ENCODE measurements at places on chromosomes 7 and 10.

DNA sequence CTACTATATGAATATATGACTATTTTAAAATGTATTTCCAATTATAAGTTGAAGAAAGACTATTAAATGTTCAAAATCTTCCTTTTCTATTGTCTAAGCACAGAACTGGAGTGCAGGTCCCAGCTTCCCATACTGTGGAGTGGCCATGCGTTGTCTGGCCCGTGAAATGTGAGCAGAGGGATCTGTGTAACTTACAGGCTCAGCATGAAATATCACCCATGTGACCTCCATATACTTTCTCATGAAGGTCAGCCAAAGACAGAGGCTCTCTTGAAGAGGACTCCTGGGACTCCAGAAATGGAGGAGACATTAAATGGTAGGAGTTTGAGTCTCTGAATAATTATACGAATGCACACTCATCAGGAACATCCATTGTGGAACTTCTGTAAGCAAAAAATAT, 92.4 kb upstream of the CAV2 start:
- no peak for DNase-seq
- no peaks in the 10 kb centered on the region for H3K36me3 ChIP-seq
- H3K27me3 ChIP-seq: no peaks in the 10 kb centered on the region
- H3K4me3 ChIP-seq: no peak overlapping the region
- no peaks in the 10 kb centered on the region for H3K4me1 ChIP-seq
- H3K27ac ChIP-seq: no peak overlapping the region

DNA sequence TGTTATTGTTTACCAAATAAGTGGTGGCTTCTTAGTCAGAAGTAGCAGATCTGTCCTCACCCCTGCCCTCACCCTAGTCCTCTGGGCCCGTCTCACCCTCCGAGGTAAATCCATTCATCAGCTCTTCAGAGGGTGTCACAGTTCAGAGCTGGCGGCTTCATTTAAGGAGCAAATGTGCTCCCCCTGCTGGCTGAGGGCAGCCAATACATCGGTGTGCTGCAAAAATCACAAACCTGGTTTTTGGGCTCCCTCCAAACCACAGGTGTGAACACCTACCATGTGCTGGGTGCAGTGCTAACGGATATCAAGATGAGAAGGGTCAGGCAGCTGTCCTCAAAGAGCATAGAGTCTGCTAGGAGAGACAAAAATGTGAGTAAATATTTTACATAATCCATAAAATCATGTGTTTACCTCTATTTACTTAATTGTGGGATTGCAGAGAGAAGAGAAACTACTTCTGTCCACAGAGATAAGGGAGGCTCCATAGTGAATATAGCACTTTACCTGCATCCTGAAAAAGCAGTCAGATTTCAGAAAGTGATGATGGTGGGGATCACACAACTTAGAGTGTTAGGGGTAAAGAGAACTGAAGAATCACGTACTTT, 15.5 kb upstream of the CRTAC1 start:
- H3K27me3 ChIP-seq: no peaks in the 10 kb centered on the region
- H3K4me3 ChIP-seq: no peak overlapping the region
- H3K36me3 ChIP-seq: no peaks in the 10 kb centered on the region
- DNase-seq: peak; percentile 78
- no peaks in the 10 kb centered on the region for H3K4me1 ChIP-seq
- H3K27ac ChIP-seq: no peak overlapping the region

DNA sequence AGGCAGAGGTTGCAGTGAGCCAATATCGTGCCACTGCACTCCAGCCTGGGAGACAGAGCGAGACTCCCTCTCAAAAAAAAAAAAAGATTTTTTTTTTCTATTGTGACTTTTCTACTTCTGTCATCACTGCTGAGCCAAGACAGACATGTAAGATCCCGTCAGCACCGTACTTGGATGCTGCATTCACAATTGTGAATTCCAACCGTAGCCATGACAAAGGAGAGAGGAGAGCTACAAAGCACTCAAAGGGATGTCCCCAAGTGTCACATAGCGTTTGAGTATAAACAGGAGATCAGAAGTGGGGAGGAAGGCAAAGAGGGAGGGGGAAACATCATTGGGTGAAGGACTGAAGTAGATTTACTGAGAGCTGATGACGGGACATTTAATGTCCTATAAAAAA, 144.2 kb downstream of the PRPF18 start:
- no peaks in the 10 kb centered on the region for H3K4me1 ChIP-seq
- no peak for DNase-seq
- no peaks in the 10 kb centered on the region for H3K36me3 ChIP-seq
- H3K4me3 ChIP-seq: no peak overlapping the region

DNA sequence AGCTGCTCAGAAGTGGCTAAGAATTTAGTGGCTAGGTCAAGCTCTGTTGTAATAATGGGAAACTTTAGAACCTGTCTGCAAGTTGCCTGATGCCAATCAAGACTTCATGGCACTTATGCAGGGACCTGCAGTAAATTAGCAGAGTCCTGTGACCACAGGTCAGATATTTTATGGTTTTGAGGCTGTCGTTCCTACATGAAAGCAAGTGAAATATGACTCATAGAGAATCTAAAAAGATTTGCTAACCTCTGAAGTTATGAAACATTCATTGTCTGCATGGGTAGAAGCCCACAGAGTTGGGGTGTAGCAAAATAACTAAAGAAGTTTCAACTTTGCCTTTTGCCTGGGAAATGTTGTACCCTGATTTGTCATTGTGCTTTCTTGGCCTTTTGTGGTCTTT, 32.3 kb downstream of the SLC39A12 start:
- no peak for DNase-seq
- H3K36me3 ChIP-seq: no peaks in the 10 kb centered on the region
- no peaks in the 10 kb centered on the region for H3K4me1 ChIP-seq
- no peaks in the 10 kb centered on the region for H3K27me3 ChIP-seq
- no peak overlapping the region for H3K4me3 ChIP-seq
- H3K27ac ChIP-seq: no peak overlapping the region

DNA sequence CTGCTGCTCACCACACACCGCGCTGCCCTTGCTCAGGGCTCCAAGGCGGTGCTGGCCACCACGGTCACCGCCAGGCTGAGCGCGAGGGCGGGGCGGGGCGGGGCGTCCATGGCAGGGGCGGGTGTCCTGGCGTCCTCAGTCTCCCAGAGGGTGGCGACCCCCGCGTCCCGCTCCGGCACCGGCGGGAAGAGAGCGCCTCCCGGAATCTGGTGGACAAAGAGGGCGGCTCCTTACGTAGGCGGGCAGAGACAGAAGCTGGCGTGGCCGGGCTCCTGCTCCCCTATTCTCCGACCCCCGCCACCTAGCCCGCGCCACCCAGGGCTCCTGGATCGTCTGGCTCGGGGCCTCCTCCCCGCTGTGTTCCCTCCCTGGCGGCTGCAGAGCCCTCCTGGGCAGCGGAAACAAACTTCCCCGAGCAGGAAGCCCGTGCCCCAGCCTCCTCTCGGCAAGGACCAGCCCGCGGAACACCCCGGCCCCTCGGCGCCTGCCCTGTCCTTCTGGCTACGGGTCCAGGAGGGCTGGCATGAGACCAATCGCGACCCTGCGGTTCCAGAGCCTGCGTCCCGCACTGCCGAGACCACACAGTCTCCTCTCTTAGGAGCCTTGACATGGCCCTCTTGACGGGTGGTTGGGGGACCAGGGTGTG, 133.8 kb upstream of the ZNF92 start:
- H3K4me3 ChIP-seq: peak overlapping the region; percentile 64
- no peaks in the 10 kb centered on the region for H3K27me3 ChIP-seq
- peak; percentile 49 for DNase-seq
- no peaks in the 10 kb centered on the region for H3K4me1 ChIP-seq
- no peak overlapping the region for H3K27ac ChIP-seq

- H3K27ac ChIP-seq: no peak overlapping the region
- H3K36me3 ChIP-seq: no peaks in the 10 kb centered on the region
- H3K4me3 ChIP-seq: no peak overlapping the region
- no peaks in the 10 kb centered on the region for H3K27me3 ChIP-seq
- no peaks in the 10 kb centered on the region for H3K4me1 ChIP-seq
- DNase-seq: no peak
These were observed 11.2 kb downstream of the KCNMA1 start for GRCh38 chr10:77626266-77626935.

DNA sequence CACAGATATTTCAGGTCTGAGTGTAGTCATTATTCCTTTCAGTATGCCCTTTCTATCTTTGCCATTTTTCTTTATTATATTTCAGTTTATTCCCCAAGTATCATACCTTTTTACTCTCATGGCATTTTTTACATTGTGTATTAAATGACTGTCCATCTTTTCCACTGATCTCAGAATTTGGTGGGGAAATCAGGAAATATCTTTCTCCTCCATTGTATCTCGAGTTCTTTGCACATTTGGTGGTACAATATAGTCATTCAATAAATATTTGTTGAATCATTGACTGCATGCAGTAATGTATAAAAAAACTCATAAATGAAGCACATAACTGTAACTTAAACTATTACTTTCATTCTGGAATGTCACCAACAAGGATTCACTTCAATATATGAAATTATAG, 354.7 kb downstream of the HGF start:
- H3K27me3 ChIP-seq: no peaks in the 10 kb centered on the region
- H3K4me1 ChIP-seq: peaks cover 3% of the 10 kb centered on the region
- no peak overlapping the region for H3K4me3 ChIP-seq
- no peak overlapping the region for H3K27ac ChIP-seq

DNA sequence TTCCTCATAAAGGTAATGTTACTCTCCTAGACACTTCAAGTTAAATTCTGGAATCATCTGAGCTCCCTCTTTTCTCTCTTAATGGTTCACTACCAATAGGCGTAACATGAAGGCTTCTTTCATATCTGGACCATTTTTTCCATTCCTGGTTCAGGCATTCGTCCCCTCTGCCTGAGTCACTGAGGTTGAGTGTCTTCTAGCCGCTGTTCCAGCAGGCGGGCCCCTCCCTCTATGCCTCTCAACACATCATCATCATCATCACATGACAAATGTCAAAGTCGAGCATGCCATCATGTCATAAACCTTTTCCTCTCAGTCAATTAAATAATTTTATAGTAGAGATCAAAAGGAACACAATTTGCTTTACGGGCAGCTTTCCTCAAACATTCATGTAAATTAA, 168.9 kb upstream of the ASAH2 start:
- no peaks in the 10 kb centered on the region for H3K27me3 ChIP-seq
- DNase-seq: no peak
- no peak overlapping the region for H3K4me3 ChIP-seq
- H3K27ac ChIP-seq: no peak overlapping the region
- no peaks in the 10 kb centered on the region for H3K36me3 ChIP-seq

DNA sequence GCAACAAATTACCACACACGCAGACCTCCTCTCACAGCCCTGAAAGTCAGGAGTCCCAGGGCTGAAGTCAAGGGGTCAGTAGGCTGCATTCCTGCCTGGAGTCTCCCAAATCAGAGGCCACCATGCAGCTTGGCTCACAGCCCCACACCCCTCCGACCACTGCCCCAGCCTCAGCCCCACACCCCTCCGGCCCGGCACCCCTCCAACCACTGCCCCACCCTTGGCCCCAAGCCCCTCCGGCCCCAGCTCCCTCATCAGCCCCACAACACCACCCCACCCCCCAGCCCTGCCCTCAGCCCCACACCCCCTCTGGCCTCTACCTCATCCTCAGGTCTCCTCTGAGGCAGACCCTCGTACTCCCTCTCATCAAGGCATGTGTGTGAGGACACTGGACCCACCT, 85.7 kb downstream of the DIP2C start:
- no peaks in the 10 kb centered on the region for H3K36me3 ChIP-seq
- H3K27ac ChIP-seq: no peak overlapping the region
- DNase-seq: no peak
- peaks cover 19% of the 10 kb centered on the region for H3K4me1 ChIP-seq
- H3K4me3 ChIP-seq: no peak overlapping the region

GRCh38 chr7:77498659-77499379, 38.3 kb upstream of the PTPN12 start:
- no peaks in the 10 kb centered on the region for H3K4me1 ChIP-seq
- H3K36me3 ChIP-seq: no peaks in the 10 kb centered on the region
- no peak for DNase-seq
- no peaks in the 10 kb centered on the region for H3K27me3 ChIP-seq
- H3K27ac ChIP-seq: no peak overlapping the region
- H3K4me3 ChIP-seq: no peak overlapping the region

GRCh38 chr10:132223156-132223590, 36.4 kb downstream of the DPYSL4 start:
- H3K27ac ChIP-seq: no peak overlapping the region
- H3K4me1 ChIP-seq: no peaks in the 10 kb centered on the region
- H3K27me3 ChIP-seq: no peaks in the 10 kb centered on the region
- no peaks in the 10 kb centered on the region for H3K36me3 ChIP-seq
- no peak overlapping the region for H3K4me3 ChIP-seq
- peak; percentile 87 for DNase-seq

DNA sequence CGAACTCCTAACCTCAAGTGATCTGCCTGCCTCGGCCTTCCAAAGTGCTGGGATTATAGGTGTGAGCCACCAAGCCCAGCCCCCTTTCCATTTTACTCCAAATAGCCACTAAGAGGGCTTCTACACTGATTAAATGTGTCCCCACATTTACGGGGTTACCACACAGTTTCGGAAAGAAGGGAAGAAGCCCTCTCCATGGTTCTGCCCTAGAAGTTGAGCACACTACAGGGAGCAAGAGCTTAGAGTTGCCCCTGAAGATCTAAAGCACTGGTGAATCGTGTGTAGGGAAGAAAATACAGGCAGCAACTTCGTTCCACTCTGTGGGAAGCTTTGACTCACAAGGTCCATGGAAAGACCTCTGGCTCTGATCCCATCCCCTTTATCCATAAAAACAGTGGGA, 133.0 kb upstream of the PRKCQ start:
- H3K4me3 ChIP-seq: no peak overlapping the region
- DNase-seq: no peak
- H3K36me3 ChIP-seq: no peaks in the 10 kb centered on the region
- H3K27me3 ChIP-seq: no peaks in the 10 kb centered on the region

DNA sequence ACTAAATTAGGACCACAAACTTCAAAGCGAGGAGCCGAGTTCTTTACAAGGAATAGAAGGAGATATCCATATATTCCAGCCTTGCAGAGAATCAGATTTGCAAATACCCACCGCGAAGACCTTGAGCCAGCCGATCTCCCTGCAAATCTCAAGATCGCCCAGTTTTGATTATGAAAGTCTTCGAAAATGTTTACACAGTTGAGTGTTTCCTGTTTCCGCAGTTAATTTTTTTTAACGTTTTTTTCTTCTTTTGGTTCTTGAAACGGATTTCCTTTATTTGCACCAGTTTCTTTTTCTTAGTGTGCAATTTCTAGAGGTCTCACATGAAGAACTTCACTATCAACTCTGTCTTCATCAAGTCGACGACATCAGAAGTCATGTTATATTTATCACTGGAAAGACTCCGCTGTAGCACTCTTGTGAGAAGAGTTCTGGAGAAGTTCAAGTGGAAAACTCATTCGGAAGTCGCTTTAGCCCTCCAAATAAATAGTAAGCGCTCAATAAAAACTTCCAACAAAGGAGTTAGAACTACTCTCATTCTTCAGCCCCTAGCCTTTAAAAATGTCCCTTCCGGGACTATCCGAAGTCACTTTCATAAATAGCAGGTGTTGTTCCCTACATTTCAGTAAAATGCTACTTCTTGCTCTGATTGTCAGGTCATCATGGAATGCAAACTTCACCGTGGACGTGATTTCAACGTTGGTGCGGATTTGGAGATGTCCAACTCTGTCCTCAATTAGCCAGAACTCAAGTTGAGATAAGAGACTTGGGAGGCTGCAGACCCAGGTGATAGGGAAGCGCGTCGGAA, 11.9 kb upstream of the SPAG6 start:
- peak overlapping the region; percentile 50 for H3K4me3 ChIP-seq
- no peaks in the 10 kb centered on the region for H3K36me3 ChIP-seq
- H3K27ac ChIP-seq: no peak overlapping the region
- no peaks in the 10 kb centered on the region for H3K27me3 ChIP-seq

- H3K4me3 ChIP-seq: no peak overlapping the region
- H3K36me3 ChIP-seq: no peaks in the 10 kb centered on the region
- DNase-seq: no peak
- no peaks in the 10 kb centered on the region for H3K4me1 ChIP-seq
- no peak overlapping the region for H3K27ac ChIP-seq
These were observed 319.6 kb downstream of the AHR start for GRCh38 chr7:17617857-17618651.

Data from testis (tissue), 5 donors.